Uterus (tissue), 4 donors: ENCODE measurements at places on chromosomes 5 and 9. TPM values are rescaled to one million over a fixed set of nuclear protein-coding genes. Genes with fewer than 3 reads are reported as not detected.

DNA sequence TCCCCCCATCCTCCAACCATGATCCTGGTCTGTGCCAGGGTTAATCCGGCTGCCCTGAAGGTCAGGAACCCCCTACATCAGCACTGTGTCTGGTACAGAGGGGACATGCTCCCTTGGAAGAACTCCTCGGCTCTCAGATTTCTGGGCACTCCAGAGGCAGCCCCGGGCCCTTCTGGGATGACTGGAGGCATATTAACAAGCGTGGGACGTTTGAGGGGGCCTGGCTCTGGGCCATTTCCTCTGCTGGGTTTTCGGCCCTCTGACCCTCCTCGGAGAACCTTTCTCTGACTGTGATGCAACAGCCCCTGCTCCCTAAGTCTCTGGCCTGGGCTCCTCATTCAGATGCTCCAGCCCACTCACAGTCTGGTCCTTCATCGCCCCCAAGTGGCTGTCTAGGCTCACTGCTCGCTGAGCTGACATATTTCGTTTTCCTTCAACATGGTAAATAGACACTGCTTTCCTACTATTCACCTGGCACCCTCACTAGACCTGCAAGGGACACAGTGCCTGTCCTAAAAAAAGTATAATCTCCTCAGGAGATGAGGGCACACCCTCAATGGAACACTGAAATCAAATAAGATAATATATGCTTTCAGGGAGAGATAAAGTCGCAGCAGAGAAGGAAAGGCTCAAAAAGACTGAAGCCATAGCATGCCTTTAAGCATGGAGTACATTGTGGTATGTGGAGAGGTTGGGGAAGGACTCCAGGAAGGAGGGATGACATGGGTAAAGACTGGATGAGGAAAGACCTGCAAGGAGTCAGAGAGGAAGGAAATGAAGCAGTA, 404.7 kb upstream of the TRPC7 start:
- peak; percentile 36 for DNase-seq

- no peak for DNase-seq
Measured at GRCh38 chr5:157369507-157369906, 90.5 kb upstream of the NIPAL4 start.

Gene GARIN3
- total RNA-seq: not detected

DNA sequence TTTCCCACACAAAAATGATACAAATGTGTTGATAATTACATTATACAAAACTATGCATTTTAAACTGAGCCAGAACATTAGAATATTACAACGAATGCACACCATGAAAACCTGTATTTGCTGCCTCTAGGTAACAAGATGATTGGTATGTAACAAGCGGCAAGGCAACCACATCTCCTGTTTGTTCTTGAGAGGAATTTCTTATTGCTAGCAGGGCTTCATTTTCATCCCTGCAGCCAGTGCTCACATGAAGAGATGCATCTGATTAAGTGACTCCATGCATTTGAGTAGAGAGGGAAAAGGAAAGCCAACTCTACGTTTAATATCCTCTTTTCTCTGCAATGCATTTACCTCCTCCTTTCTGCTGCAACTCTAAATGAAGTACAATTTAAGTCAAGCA, 36.6 kb downstream of the FRMD3 start:
- DNase-seq: no peak

Gene POC5
- 47.6 TPM for total RNA-seq

Gene OTP
- not detected for total RNA-seq

Gene AHRR
- 0.26 TPM for total RNA-seq

Gene HTR4
- not detected for total RNA-seq

- DNase-seq: no peak
Measured at GRCh38 chr9:92774274-92774673, 9.6 kb upstream of the BICD2 start.

GRCh38 chr5:101362067-101362466, 459.0 kb upstream of the ST8SIA4 start:
- no peak for DNase-seq

GRCh38 chr9:130107955-130108354, 54.2 kb downstream of the GPR107 start:
- no peak for DNase-seq

DNA sequence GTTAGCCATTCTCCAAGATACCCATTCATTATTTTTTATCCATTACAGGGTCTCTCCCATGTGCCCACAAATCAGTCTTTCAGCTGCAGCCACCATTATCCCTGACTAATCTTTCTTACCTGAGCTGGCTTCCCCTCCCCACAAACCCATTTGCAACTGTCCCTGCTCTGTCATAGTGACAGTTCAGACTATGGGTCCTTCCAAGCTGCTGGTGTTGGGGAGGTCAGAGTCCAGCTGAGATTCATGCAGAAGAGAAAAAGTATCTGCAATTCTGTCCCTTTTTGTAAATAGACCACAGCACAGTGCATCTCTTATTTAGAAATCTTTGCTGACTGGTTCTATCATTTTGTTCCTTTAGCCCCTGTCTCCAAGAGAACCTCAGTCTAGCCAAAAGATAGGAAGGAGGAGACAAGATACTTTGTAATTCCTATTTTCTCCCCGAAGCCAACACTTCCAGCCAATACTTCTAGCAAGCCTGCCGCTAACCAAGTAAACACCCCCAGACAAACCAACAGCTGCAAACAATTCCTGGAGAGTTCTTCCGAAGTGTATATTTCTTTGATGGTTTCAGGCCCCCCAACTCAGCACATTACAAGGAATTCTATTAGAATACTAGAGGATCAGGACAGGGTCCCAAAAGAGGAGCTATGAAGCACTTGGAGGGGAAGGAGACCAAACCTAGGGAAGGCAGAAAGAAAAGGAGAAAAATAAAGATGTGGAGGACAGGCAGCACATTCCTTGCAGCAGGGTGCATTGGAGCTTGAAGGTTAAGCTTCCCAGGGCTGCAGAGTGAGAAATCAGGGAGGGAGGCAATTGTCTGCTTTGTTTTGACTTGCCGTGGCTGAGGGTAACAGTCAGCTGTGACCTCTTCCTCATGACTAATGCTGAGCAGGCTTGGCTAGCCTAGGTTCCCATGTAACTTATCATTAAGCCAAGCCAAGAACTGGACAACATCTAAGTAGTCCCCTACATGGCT, 148.5 kb downstream of the SGCD start:
- peak; percentile 58 for DNase-seq

Gene ZNF367
- total RNA-seq: 0.26 TPM

Gene SHISAL2B
- total RNA-seq: not detected

DNA sequence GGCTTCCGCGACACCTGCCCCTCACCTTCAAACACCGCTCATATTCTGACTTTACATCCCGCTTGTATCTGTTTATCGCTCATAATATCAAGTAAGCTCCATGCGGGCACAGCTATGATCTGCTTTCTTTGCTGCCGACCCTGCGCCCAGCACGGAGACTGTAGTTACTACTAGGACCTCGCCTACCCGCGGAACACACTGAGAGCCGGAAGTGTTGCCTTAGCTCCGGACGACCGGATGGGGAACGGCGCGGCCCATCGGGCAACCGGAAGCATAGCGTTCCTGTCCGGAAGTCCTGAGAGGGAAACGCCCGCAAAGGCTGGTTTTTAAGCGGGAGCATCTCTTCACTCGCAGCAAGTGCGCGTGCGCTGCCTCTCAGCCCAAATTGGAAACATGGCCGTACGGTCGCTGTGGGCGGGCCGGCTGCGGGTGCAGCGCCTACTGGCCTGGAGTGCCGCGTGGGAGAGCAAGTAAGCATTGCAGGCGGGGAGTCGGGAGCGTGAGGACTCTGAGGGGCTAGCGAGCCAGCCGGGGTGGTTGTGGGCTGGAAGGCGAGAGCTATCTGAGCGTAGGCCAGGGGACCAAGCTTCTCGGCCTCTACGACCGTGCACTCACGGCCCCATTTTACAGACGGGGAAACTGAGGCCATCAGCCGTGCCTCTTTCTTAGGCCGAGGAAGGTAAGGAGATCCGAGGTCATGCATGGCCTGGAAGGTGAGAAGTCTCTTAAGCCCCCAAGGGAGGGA, at the start of gene GRPEL2:
TSS of gene GRPEL2 (plus strand) at position 353 of the 745 bp plus-strand sequence. CDS start at position 394, 41 bp downstream.
- peak; percentile 96 for DNase-seq

GRCh38 chr5:41176952-41177351, 36.4 kb downstream of the C6 start:
- no peak for DNase-seq

GRCh38 chr9:131478421-131478868, 24.3 kb upstream of the POMT1 start:
- DNase-seq: peak; percentile 46

Gene RRAGA
- total RNA-seq: 108 TPM

- peak; percentile 42 for DNase-seq
Measured at GRCh38 chr5:68216245-68217046, 890 bp downstream of the PIK3R1 start.

- DNase-seq: no peak
Measured at GRCh38 chr5:134426361-134426760, 14.7 kb upstream of the CDKN2AIPNL start.

DNA sequence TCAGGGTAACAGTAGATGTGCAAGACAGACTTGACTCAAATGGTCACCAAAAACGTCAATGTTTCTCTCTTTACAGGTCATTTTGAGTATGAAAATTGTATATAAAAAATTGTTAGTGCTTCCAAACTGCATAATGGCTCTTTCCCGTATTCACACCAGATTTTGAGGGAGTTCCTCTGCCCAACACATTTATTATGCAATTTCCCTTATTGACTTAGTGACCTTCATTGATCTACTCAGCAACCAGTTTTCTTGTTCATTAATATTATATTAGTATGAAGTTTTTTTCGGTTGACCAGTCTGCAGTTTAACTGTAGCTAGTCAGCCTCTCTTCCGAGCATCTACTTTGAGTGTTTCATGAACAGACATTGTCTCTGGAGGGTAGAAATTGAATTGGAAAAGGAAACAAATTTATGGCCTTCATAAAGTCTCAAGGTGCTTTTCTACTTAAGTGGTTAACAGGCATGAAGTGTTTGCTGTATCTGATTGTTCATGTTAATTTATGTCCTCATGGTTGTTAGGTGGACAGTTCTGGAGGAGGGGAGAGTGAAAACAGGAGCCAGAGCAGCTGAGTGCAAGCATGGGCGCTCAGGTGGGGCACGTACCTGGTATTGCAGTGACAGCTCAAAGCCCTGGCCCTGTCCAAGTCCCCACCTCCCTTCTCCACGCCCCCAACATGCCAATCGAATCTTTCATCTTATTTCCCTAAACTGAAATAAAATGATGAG, 240.2 kb downstream of the RFK start:
- no peak for DNase-seq

DNA sequence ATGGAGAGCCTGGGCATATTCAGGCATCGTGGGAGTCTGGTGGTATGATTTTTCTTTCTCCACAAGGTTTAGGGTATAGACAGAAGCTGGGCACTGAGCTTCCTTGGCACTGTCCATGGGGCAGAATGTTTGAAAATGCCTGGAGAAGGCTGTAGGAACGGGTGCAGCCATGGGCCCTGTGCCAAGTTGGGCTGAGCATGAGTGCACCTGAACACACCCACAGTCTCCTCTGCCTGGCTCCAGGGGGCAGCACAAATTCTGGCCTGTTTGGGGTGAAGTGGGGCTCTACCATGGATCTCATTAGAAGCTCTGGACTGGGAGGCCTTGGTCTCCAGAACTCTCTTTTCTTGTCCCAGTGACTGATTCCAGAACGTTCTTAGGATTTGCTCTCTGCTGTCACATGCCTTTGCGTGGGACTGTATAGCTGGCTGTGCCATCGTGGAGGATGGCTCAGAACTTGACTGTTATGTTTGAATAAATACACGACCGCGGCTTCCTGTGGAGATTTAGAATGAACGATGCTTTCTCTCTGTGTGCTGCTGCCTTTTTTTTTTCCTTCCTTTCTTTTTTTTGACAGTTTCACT, 229.8 kb downstream of the FANCC start:
- DNase-seq: no peak

GRCh38 chr9:13190040-13190439, 89.5 kb downstream of the MPDZ start:
- DNase-seq: no peak

- no peak for DNase-seq
Measured at GRCh38 chr9:7103367-7103766, 345.6 kb downstream of the KDM4C start.

GRCh38 chr5:116340799-116341198, 233.8 kb downstream of the SEMA6A start:
- no peak for DNase-seq

DNA sequence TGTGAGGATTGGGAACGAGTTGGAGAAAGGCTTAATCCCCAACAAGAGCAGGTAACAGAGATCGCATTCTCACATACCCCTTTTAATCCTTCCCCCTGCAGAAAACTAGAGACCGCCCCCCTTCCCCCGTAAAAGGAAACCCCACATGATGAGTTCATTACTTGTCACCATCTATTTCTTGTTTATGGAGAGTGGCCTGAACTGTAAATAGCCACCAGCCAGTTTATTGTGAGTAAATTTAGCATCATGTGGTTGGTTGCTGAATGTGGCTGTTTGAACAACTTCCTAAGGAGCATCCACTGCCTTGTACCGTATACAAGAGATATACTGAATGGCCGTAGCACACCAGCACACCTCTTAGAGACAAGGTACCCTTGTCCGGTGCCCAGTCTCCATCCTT, 62.1 kb downstream of the TJP2 start:
- no peak for DNase-seq

GRCh38 chr9:4748612-4749011, 7.6 kb upstream of the AK3 start:
- no peak for DNase-seq

DNA sequence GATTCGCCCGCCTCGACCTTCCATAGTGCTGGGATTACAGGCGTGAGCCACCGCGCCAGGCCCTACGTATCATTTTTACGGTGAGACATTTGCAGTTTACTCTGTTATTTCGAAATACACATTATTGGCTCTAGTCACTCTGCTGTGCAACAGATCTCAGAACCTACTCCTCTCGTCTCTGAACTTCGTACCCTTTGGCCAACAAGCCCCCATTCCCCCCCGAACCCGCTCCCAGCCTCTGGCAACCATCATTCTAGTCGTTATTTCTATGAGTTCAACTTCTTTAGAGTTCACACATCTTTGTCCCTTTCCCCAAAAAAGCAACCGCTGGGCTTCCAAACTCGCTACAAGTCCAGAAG, 735 bp downstream of the PTGR1 start:
- peak; percentile 69 for DNase-seq

DNA sequence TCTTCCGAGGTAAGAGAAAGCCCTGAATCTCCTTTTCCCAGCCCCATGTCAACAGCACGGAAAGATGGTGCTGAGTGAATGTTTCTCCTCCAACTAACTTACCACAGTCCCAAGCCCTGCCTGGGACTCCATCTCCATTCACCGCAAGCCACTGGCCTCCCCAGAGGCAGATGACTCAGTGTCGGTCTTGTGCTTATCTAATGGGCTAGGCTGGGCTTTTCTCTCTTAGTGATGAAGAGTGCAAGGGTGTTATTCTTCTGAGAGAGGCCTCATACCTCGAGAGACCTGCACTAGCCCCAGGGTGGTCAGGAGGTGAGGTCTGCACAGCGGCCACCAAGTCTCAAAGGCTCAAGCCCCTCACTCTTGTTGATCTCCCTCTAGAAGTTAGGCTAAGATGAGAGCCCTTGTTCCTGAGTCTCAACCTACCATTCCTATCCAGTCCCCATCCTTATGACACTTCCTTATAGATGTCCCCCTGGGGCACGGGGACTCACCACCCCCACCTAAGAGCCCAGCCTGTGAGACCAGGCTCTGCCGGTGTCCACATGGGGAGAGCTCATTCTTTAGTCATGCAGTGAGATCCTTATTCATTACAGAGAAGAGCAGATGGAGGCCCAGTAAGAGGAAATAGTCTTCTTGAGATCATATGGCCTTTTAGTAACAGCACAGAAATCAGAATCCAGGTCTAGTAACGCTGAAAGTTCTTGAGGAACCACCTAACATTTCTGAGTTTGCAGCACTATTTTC, 127.0 kb downstream of the SAXO1 start:
- DNase-seq: no peak

Gene CNTNAP3B
- 205 TPM for total RNA-seq

GRCh38 chr9:138038244-138038671, 160.7 kb downstream of the CACNA1B start:
- DNase-seq: no peak
